Naive B cell (primary cell): ENCODE measurements at places on chromosomes 2 and 18.

DNA sequence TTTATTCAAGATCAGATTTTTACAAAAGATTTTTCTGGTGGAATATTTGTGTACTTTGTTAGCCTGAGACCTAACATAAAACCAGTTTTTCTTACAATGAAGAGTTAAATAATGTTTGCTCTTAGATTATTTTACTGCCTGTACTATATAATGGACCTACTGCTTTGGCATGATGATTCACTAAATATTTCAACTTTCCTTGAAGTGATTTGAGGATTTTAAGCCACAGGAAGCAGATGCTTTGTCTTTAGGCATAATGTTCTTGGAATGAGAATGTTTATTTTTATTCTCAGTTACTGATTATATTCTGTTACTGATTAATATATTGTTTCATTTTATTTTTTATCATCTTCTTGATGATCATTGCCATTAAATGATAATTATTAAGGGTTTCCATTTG lies 175.3 kb upstream of the LRP1B start:
- no peak for DNase-seq

GRCh38 chr2:72917877-72918553 lies 696 bp downstream of the EMX1 start:
- no peak for DNase-seq

DNA sequence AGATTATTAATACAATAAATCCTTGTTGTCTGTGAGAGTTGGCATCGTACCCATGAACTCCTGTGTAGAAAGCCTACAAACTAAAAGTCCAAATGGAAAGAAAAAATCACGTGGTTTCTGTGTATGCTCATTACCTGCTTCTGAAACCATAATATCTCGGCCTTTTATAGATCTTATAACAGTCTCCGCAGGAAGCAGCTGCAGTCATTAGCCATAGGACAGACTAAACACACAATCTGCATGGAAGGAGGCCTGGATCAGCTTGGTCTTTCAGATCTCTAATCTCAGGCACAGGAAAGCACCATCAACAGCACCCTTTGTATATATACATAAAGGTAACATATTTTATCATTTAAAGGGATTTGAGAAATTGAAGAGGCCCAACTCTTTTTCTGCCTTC lies 508.9 kb upstream of the TCF4 start:
- DNase-seq = no peak

DNA sequence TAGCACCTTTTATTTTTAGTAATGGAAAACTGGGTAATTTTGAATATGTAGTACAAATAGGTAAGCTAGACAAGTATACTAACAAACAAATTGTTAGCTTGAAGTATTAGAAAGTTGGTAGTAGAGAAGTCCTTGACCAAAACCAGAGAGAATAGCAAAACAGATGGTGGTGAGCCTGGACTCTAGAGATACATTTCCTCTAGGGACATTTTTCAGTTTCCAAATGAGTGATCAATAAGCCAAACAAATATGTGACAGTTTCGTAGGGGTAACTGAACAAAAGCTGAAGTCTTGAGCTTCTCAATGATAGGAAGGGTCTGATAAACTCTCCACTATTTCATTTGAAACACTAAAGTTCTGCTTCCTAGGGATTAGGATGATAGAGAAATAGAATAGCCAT lies 692.0 kb upstream of the FAM98A start:
- no peak for DNase-seq

DNA sequence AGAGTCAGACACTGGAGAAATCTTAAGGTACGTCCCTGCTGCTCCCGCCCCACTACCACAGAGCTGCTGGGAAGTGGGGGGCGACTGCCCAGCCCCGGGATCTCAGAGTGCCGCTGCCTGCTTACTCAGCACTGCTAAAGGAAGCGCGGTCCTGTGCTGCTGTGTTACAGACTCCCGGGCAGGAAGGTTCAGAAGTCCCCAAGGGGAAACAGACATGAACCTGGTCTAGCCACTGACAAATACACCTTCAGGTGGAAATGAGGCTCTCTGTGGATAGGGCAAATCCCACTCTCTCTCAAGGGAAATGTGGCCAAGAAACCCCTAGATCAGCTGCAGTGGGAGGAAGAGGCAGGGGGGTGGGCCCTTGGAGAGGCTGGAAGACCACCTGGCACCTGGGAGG lies 13.7 kb downstream of the MTERF4 start:
- no peak for DNase-seq

- DNase-seq = no peak
These were observed 88.8 kb downstream of the ZCCHC2 start for GRCh38 chr18:62611453-62612288.

GRCh38 chr2:108787216-108787541 lies 608 bp downstream of the CCDC138 start:
- DNase-seq = no peak

DNA sequence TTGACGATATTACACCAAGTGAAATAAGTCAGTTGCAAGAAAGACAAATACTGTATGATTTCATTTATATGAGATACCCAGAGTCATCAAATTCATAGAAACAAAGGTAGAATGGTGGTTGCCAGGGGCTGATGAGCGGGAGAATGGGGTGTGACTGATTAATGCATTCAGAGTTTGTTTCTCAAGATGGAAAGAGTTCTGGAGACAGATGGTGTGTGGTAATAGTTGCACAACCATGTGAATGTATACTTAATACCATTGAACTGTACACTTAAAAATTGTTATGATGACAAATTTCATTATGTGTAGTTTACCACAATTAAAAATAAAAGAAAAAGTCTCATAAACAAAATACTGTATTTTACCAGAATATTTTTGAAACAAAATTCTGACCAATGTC lies 117.3 kb downstream of the PIGN start:
- DNase-seq = no peak

- no peak for DNase-seq
These were observed 131.6 kb downstream of the CDH2 start for GRCh38 chr18:28045176-28045810.

- no peak for DNase-seq
These were observed 68.6 kb downstream of the EXOC6B start for GRCh38 chr2:72757177-72757775.

- no peak for DNase-seq
These were observed 78.6 kb downstream of the SCG2 start for GRCh38 chr2:223523551-223524001.

- no peak for DNase-seq
These were observed 48.6 kb downstream of the BCL2L11 start for GRCh38 chr2:111169268-111169667.

DNA sequence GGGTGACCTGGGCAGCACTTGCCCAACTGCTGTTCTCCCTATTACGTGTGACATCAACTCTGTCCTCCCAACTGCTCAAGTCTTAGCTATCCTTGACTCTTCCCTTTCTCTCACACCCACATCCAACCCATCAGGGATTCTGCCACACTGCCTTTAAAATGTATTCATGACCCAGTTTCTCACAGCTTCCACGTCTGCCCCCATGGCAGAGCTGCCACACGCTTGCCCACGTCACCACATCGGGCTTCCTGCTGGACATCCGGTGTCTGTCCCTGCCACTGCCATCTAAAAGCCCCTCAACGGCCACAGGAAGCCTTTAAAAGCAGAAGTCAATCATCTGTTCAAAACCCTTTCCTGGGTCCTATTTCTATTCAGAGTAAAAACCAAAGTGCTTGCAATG lies 233.1 kb upstream of the POU3F3 start:
- DNase-seq = no peak

GRCh38 chr2:120520929-120521912 lies 175.3 kb downstream of the INHBB start:
- no peak for DNase-seq

GRCh38 chr2:127320067-127320466 lies 26.1 kb upstream of the ERCC3 start:
- DNase-seq = no peak

DNA sequence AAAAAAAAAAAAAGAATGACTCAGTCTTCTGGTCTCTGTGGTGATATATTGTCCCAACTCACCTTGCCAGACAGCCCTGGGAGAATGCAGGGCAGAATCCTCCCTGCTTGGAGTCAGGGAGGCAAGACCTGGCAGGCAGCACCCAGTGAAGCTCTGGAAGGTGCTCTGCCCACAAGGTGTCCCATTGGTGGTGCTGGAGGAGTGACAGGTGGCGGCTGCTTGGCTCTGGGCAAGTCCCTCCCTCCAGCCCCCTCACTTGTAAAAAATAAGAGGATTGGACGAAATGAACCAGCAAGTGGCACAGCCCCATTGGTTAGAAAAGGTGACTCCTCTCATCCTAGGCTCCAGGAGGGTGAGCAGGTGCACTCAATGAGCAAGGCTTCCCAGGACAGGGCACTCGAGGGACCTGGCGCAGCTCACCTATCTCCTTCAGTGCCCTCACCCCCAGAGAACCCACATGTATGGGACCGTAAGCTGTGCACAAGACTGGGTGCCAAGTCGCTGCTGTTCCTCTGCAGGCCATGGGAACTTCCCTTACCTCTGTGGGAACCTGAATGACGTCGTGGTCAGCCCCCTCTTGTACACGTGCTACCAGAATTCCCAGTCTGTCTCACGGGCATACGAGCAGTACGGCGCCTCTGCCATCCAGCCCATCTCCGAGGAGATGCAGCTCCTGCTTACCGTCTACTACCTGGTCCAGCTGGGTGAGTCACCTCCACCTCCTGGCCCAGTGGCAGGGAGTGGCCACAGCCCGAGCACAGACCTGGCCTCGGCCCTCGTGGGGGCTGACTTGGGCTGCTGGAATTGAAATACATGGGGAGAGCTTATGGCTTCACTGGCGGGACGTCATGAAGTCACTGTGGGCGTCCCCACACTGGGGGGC lies 54.6 kb downstream of the GREB1 start:
- DNase-seq = no peak

- DNase-seq = no peak
These were observed 43.8 kb upstream of the ASAP2 start for GRCh38 chr2:9162841-9163240.

DNA sequence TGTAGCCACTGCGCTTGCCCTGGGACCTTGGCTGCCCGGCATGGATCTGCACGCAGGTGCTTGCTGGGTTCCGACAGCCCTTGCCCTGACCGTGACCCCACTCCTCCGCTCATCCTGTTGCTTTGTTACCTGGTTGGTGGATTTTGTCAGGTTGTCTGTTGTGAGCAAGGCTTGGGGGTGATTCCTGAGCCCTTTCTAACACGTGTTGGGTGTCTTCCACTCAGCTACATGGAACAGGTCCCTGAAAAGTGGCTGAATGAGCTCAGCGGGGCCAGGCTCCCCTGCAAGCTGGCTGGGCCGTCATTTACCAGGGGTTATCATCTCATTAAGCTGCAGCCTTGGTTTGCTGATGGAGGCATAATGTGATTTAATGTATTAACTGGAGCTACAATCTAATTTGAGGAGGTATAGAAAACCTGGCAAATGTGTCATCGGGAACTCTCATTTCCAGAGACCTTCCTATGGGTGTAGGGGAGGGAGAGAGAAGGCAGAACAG lies 24.6 kb downstream of the RAMP1 start:
- no peak for DNase-seq

DNA sequence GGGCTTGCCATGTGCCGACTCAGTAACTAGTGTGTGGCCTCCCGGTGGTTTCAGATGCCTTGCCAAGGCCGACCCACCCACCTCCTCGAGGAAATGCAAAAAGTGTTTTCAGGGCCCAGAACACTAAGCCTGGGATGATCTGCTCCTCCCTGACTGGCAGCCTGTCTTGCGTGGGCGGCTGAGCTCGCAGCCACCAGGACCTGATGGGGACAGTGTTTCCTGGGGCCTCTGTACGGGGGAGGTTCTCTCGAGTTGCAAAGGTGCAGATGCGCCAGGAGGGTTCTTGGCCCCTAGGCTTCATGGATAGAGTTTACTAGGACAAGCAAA lies 85.2 kb downstream of the GLI2 start:
- no peak for DNase-seq

GRCh38 chr2:134199123-134199522 lies 54.7 kb upstream of the MGAT5 start:
- DNase-seq = no peak

- DNase-seq = no peak
These were observed 48.5 kb downstream of the NAT8 start for GRCh38 chr2:73593680-73594079.

DNA sequence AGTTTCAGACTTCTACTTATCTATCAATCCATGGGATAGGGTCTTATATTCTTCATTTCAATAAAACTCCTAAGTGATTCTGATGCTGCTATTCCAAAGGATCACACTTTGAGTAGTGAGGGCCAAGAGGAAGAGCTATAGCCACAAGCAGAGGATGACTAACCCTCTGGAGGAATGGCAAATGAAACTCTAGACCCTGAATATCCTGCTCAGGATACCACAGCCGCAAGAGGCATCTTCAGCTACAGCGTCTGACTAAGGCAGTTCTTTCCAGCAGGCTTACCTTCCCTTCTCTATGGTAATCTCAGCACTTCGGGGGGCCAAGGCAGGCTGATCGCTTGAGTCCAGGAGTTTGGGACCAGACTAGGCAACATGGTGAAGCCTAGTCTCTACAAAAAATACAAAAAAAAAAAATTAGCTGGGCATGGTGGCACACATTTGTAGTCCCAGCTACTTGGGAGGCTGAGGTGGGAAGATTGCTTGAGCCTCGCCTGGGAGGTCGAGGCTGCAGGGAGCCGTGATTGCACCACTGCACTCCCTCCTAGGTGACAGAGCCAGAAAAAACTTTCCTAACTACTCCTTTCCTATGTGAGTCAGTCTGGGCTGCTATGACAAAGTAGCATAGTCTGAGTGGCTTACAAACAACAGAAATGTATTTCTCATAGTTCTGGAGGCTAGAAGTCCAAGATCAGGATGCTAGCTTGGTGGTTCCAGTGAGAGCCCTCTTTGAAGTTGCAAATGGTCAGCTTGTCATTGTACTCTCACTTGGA lies 371.9 kb downstream of the IRS1 start:
- no peak for DNase-seq

- no peak for DNase-seq
These were observed 84.2 kb upstream of the UNC80 start for GRCh38 chr2:209687323-209687969.

GRCh38 chr2:73072129-73072395 lies 550 bp upstream of the SFXN5 start:
- no peak for DNase-seq

- DNase-seq = no peak
These were observed 552.0 kb downstream of the IRS1 start for GRCh38 chr2:226247289-226248275.

DNA sequence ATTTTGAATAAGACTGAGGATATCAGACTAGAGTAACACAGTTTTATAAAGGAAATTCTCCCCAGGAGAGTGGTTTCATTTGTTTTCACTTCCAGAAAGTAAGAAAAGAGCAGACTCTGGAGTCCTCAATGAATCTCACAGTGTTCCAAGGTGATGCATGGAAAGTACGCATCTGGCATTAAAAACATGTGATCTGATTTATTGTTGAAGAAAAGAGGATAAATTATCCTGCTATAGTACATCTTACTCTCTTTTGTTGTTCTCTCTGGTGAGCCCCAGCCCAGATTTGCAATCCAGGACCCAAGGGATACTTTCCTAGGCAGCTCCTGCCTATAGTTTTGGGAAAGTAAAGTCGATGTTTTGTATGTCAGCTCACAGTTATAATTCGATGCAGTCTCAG lies 285.9 kb downstream of the CTNNA2 start:
- no peak for DNase-seq
